T47D (cell line): ENCODE measurements at places on chromosomes 4 and X.

GRCh38 chrX:11591723-11592346 is 73.9 kb downstream of the ARHGAP6 start:
- no peak for DNase-seq

GRCh38 chr4:15232366-15233263 is 195.2 kb upstream of the C1QTNF7 start:
- peak; percentile 3 for DNase-seq

DNA sequence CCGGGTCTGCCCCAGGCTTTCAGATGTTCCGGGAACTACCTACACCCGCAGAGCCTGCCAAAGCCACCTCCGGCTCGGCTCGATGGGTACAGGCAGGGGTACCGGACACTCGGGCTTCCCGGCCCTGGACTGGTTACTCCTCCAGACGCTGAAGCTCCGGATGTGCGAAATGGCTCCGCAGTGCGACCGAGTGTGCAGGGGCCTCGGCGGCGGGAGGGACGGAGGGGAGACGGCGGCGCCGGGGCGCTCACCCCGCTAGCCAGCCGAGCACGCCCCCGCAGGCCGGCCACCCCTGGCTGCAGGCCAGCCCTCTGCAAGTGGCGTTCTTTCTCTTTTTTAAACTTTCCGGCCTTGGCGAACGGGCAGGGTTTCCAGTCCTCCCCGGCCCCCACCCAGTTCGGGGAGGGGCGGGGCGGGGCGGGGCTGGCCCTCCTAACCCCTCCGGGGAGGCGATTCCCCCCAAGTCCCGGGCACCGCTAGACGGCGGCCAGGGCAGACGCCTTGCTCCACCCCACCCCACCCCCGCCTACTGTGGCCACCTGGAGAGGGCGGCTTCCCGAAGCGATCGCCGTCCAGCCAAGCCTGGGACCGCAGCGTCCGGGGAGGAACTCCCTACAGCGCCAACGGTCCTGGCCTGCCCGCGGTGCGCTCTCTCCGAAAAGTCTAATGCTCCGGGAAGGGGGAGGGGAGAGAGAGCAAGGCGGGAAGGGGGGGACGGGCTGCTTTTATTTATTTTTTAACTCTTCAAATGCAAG is 7.5 kb downstream of the BCOR start:
- DNase-seq: peak; percentile 41

DNA sequence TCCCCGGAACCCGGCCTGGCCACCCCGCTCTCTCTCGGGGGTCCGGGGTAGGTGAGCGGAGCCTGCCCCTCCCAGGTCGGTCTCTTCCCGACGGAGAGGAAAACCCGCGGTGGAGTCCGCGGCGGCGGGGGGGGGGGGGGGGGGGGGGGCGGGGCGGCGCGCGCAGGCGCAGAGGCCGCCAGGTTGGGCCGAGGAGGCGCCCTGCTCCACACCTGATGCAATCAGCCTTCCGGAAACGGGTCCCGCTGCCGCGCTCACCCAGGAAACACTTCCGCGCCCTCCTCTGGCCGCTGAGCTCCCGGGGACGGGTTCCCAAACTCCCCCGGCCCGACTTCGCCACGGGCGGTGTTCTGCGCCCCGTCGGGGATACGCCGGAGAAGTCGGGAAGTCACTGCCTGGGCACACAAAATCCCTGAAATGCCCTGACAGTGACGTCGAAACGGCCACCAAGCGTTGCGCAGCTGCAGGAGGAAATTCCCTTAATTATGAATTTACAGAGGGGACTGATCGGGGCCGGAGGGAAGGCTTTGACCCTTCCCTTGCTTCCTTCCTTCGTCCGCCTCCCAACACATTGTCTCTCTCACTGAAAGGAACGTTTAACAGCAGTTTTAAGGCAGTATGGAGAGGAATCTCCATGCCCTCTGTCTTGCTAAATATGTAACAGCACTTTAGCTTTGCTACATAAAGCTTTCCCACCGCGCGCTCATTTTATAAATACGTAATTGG is 2.1 kb upstream of the APBB2 start:
- peak; percentile 91 for DNase-seq

- no peak for DNase-seq
Measured at GRCh38 chr4:145480257-145480656, 1.4 kb upstream of the SMAD1 start.

DNA sequence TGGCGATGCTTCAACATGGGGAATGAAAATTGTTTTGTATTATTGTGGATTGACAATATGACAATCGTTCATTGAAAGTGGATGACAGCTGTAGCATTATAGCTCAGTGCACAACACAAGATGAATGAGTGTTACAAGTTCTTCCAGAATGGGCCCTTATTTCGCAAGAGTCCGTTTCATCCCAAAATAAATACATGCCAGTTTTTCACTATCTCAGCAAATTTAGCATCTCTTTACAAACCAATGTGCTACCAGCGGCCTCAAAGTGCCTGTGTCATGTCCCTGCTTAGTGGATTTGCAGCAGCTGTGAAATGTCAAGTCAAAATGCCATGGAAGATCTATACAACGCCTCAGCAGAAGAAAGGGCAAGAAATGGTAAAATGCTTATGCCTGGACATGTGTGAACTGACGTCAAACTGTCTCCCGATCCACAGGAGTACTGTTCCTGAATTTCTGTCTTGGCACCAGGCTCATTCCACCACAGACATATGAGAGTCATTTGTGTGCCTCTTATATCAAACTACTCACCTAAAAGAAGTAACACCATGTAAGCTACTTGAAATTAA is 109.6 kb downstream of the MAML3 start:
- no peak for DNase-seq

GRCh38 chr4:686413-687040 is 2.4 kb downstream of the SLC49A3 start:
- no peak for DNase-seq

- no peak for DNase-seq
Measured at GRCh38 chr4:15894393-15894792, 44.1 kb downstream of the FGFBP1 start.

DNA sequence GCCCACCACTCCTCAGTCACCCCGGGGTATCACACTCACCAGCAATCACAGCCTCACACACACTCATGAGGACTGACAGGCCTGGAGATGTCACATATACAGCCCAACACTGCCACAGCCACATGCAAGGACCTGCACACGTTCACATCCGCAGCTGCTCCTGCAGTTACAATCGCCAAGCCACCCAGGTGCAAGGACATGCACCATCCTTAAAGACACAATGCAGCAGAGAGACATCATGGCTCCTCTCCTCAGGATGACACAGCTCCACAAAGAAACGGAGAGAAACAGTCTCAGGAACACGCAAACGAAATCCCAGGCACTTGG is 1.1 kb downstream of the PCSK1N start:
- DNase-seq: peak; percentile 3

DNA sequence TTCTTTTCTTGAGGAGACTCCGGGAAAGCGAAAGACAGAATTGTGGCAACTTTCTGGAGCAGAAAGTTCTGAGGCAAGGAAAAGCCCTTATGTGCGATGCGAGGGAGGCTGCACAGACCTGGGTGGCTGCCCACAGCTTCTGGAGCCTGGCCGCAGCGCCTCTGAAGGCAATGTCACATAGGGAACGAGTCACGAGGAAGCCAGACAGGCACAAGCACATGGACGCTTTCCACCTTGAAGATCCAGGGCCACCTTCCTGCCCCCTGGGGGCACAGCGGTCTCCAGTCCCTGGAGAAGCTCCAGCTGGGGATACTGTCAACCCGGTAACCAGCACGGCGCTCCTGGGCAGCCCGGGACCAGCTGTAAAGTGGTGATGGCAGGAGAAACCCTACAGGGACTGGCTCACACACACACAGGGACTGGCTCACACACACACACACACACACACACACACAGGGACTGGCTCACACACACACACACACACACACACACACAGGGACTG is 69.8 kb downstream of the MTNR1A start:
- peak; percentile 41 for DNase-seq

DNA sequence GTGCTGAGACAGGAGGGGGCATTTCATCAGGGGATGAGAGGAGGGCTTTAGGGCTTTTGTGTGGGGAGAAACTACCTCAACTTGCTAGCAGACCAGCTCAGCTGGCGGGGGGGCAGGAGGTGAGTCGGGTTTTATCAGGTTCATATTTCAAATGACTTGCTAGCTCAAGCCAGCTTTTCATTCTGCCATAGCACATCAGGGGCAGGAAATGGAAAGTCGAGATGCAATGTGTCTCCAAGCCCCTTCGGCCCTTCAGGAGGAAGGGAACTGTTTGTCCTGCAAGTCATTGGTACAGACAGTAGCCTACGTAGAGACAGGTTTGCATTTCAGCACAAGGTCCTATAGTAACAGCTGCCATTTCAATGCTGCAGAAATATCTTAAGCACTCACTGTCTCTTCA is 194.1 kb downstream of the PTTG2 start:
- no peak for DNase-seq

- DNase-seq: no peak
Measured at GRCh38 chr4:11152684-11153083, 276.0 kb downstream of the HS3ST1 start.

GRCh38 chr4:176377780-176378179 is 58.0 kb downstream of the SPCS3 start:
- DNase-seq: peak; percentile 46

GRCh38 chr4:31995943-31996901 is 1276.1 kb downstream of the PCDH7 start:
- no peak for DNase-seq

DNA sequence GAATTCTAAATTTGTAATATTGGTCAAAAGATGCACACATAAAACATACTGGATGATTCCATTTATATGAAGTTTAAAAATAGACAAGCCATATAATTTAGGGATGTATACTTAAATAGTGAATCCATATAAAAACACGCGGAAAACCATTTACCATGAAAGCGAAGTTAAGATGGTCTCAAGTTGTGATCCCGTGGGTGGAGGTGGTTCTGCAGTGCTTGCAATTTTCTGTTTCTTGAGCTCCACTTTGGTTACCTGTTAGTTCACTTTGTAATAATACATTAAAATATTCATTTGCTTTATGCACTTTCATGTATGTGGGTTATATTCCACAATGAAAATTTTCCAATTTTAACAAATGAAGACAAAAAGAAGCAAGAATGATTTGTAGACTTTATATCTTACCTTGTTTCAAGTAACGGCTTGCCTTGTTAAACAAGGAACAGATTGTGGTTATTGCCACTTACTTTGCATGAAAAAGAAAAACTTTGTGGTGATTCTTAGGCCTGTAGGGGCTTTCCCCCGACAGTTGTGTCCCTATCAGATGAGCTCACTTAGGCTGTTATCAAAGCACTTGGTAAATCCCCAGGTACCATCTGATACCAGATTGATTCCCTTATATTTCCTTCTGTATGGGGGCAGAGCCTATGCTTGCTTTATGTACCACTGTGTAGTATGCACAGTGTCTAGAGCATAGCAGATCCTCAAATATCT is 12.2 kb downstream of the UCP1 start:
- no peak for DNase-seq

DNA sequence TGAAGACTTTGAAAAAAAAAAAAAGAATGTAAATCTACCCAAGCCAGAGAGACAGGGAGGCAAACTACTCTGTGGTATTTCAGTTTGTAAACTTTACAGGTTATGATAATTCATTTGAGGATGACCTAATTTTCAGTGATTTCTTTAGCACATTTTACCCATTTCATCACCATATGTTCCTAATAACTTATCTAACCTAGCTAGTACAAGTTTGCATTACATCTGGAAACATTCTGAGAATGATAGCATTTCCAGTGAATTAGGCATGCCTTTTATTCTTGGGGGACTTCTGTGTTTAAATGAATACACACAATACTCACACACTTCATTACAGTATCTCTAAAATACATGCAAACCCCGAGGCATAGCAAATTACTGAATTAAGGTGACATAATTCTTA is 1055.5 kb downstream of the PCDH18 start:
- no peak for DNase-seq

DNA sequence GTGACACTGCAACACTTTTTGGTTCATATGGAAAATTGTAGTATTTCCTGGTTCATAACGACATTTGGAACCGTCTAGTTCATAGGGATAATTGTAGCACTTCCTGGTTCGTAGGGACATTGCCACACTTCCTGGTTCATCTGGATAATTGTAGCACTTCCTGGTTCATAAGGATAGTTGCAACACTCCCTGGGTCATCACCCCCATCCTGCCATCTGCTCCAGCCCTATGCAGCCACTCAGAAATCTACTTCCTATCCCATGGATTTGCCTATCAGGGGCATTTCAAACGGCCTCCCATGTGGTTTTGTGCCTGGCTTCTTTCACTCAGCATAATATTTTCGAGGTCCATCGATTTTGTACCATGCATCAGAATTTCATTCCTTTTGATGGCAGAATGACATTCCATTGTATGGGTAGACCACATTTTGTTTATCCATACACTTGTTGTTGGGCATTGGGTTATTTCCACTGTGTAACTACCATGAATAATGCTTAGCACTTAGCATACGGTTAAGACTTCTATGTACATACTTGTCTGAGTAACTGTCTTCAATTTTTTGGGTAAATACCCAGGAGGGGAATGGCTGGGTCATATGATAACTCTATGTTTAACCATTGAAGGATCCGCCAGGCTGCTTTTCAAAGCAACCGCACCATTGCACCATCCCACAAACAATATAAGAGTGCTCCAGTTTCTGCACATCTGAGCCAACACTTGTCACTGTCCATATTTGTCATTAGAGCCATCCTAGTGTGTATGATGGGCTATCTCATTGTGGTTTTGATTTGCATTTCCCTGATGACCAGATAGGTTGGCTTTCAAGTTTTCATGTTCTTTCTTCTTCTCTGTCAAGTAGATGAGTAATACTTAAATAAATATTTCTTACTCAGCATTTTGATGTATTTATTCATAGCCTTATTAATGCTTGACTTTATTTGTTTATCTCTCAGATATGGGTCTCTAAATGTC is 58.3 kb upstream of the CD99 start:
- DNase-seq: no peak

- DNase-seq: no peak
Measured at GRCh38 chr4:13548059-13548983, 4.0 kb upstream of the NKX3-2 start.

DNA sequence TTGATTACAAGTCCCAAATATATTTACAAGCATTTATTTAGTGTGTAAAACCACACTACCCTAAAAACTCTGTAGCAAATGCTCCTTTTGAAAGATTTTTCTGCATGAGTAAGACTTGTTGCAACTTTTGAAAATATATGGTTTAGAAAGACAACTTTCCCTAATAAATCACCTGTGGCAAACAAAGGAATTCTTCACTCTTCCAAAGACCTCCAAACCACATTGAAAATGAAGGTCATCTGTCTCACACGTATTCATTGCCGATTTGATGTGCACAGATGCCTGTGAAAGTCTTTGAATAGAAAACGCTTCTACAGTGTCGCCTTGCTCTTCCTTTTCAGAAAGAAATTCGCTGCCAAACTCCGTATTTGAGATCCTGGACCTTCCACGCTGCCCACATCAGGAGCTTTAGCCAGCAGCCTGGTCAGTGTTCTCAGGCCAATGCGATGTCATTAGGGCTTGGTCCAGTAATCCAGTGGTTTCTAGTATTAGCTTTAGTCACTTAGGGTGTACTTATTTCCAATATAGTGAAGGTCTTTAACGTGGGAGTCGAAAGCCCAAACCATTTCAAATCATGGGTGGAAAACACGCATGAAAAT is 22.2 kb downstream of the SPINK2 start:
- no peak for DNase-seq

- DNase-seq: no peak
Measured at GRCh38 chr4:145498430-145498829, 16.8 kb downstream of the SMAD1 start.

GRCh38 chr4:9716093-9716492 is 65.3 kb upstream of the DRD5 start:
- DNase-seq: no peak

- DNase-seq: no peak
Measured at GRCh38 chr4:93617606-93618005, 210.9 kb upstream of the ATOH1 start.
